ENCODE measurements at places on chromosomes 4 and X.

DNA sequence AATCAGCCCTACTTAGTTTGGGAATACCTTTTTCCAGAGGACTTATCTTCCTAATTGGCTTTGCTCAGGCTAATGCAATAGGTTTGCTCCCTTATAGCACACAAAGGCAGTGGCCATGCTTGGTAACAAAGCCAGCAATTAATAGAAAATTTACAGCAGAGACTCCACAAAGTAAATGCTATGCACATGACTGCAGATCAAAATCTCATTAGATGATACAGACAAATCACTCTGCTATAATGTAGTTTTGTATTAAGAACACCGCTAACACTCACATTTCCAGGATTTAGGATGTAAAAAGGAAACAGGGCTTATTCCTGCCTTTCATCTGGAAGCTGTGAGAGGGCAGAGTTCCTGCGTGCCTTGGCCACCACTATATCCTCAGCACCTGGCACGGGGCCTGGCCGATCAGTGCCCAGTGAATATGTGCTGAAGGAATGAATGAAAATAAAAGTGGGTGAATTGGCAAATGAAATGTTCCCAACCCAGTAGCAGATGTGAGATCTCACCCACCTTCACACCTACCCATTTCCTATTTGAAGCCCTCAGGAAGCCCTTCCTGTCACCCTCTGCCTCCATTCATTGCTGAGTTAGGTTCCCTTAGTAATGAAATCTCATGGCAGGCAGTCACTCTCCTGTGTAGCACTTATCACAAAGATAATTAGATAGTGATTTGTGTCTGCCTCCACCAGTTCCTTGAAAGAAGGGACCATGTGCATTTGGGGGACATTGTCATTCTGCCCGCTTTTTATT lies 5.1 kb downstream of the SEPTIN6 start:
- DNase-seq, result no peak

DNA sequence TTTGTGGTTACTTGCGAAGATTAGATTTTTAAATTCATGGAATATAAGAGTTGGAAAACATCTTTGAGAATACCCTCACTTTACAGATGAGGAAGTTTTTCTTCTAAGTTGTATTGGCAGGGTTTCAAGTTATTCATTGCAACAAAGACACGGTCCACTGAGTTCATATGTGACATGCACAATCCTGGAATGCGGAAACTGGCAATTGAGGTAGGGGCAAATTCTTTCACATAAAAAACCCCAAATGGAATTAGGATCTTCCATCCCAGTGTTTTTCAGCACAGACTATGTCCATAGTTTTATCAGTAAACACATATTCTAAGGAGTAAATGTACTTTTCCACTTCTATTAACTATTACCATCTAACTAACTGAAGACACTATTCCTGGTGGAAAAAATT lies 81.8 kb upstream of the NAP1L5 start:
- DNase-seq, result no peak

- no peak for DNase-seq
These were observed 305.7 kb downstream of the PDHA2 start for GRCh38 chr4:96145601-96146000.

- no peak for DNase-seq
These were observed 74.1 kb downstream of the EVC start for GRCh38 chr4:5784960-5785611.

- DNase-seq, result no peak
These were observed 46.7 kb downstream of the PTCHD1 start for GRCh38 chrX:23381099-23382087.

DNA sequence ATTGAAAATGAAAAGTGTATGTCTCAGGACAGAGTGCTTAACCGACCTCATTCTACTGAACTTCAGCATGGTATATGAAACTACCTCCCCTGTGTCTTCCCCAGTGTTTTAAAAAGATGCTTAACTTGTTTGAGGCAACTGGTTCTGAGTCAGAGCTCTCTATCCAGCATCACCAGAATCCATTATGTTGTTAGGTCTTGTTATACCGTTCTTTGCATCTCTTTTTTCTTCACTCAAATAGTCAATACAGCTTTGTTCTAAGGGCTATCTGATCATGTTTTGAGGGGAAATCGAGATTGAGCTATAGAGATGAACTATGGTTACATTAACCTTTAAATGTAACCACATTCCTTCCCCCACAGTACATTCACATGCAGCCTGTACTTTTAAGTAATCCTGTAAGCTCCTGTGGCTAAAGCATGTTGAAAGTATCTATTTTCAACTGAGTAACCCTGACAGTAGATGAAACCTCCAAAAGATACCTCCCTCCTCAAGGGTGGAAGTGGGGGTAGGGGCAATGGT lies 514.4 kb downstream of the RPA4 start:
- no peak for DNase-seq

GRCh38 chr4:36323816-36324419 lies 42.5 kb downstream of the DTHD1 start:
- no peak for DNase-seq

DNA sequence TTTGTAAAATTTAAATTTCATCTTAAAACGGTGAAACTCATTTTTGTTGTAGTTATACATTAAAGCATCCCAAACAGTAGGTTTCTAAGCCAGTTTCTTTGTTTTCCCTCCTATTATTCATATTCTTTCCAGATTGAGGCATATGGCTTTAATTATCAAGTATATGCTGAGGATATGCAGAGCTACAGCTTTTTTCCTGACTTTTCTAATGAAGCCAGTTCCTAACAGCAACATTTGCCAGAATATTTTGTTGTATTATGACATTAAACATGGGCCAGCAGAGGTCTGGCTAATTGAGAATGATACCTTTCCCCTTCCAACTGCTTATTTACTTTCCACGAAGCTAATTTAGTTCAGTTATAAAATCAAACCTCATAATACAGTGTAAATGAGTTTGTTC lies 75.3 kb downstream of the SLIT2 start:
- no peak for DNase-seq

DNA sequence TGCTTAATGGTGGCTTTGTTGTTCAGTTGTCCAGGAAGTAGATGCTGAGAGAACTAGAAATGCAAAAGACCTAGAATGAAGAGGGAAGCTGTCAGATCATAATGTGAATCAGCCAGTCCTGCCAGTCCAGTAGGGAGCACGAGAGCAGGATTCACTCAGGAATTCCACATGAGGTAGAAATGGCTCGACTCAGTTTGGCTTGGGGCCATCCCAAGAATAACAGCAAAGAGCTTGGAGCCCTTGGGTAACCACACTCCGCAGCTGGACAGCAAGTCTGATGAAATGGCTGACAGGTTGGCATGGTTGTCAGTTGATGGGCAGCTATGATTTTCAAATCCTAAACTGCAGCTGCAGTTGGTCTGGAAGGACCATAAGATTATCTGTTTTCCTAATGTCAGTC lies 44.5 kb upstream of the WDR1 start:
- no peak for DNase-seq

DNA sequence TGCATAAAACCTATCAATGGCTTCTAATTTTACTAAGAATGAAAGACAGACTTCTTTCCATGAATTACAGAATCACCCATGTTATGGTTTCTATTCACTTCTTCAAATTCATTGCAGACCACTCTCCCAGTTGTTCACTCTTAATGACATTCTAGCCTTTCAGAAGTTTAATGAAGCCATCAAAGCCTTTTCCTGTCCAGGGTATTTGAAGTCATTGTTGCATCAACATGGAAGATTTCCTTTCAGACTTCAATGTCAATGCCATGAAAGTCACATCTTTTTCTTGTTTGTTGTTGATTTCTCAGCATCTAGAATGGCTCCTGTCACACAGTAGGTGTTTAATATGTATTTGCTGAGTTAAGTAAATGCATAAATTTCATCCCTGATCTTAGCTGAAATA lies 48.1 kb upstream of the ARSJ start:
- DNase-seq, result no peak

DNA sequence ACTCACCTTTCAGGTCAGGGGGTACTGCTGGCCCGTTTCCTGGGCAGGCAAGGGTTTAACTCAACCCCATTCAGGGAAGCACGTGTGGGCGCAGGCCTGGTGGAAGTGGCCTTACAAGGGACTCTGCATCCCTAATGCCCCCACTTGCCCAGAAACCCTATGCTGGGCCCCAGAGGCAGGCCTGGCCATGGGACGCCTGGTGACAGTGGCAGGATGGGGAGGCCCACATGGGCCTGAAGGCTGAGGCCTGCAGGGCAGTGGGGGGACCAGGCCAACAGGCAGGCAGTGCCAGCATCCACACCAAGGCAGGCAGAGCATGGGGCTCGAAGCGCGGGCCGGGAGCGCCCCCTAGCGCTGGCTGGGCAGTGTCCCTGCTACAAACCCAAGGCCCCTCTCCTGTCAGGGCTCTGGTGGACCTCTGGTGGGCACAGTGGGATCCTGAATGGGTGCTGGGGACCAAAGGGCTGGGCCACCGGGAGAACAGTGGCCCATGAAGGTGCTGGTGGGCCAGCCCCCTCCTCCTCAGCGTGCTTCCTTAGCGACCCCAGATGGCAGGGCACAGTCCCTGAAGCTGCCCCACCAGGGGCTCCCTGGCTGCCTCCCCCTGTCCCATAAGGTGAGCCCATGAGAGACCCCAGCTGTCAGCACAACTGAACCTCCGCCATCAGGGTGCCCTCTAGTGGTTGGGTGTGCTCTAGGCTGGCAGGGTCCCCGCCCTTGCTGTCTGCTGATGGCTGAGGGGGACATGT lies 16.8 kb downstream of the FGFR3 start:
- DNase-seq, result peak; percentile 68

DNA sequence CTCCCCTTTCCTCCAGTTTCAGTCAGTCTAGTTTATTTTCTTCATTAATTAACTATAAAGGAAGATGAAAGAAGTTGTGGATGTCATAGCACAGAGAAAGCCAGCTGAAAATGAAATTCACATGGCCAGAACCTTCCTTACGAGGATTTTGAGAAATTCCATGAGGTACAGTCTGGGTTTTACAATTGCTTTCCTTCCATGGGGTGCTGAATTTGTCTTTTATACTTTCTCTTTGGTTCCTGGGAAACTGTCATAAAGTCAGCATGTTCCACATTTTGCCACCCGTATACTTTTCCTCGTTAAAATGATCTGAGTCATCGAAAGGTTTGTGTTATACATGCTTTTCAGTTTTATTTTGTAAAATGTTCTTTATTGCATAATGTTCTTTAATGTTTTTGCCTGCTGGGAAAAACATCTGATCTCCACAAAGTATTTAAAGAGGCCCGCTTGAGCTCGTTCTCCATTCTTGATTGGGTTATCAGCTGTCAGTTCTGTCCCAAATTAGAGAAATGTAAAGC lies 78.1 kb upstream of the CLDN34 start:
- DNase-seq, result no peak

DNA sequence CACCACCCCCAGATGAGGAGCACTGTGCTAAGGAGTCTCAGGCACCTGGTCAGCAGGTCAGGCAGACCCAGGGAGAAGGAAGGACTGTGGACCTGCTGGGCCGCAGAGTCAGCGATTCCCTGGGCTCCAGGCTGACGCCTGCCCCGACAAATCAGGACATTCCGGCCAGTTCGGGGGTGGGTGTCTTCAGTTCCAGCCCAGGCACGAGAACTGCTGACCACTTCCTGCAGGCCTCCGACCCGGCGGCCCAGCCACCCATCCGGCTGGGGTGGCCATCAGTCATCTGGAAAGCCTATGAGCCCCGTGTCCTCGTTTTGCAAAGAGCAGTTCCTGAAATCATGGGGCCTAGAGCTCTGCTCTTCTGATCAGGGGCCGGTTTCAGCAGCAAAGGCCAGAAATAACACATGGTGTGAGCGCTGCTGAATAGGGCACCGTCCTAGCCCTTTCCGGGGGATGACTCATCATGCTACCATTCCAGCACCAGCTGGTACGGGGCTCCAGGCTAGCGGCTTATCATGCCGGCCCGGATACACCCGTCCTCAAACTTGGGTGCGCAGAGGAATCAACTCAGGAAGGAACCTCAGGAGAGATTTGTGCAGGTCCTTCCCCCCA lies 7.8 kb upstream of the SH3TC1 start:
- no peak for DNase-seq

GRCh38 chr4:189176002-189176401 lies 764.7 kb upstream of the FRG1 start:
- no peak for DNase-seq

DNA sequence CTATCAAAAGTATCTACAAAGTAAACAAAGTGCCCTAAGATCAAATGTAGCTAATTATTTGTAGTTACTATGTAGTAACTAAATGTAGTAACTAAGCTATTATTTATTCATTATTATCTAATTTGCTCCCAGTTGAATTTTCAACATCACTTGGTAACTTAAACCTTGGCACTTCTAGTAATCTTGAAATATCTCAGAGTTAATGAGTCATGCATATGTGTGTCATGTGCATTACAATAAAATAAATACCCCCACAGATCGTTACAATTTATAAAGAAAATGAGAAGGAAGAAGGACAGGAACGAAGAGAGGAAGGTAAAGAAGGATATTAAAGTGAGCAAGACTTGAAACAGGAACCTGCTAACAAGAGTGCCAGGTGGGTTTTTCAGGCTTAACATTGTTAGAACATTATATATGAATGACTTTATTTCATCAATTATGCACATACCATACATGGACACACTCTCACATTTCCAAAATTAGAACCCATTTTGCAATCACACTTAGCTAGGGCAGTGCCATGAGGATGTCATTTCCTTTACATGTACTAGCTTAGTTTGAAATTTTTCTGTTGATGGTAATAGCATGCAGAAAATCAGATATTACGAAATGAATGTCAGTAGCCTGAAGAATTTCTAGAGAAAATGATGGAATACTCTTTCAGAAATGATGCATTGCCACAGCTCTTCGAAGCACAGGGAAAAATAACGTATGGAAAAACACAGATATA lies 1670.4 kb upstream of the AGA start:
- no peak for DNase-seq

DNA sequence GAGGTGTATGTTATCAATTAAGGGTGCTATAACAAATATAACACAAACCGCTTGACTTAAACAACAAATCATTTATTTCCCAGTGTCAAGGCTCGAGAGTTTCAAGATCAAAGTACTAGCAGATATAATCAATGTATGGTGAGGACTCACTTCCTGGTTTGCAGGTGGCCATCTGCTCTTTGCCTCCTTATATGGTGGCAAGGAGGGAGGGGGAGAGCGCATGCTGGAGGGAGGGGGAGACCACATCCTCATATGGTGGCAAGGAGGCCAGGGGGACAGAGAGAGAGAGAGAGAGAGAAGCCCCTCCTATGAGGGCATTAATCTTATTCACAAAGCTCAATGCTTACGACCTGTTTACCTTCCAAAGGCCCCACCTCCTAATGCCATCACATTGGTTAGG lies 372.3 kb upstream of the SPOCK3 start:
- no peak for DNase-seq

DNA sequence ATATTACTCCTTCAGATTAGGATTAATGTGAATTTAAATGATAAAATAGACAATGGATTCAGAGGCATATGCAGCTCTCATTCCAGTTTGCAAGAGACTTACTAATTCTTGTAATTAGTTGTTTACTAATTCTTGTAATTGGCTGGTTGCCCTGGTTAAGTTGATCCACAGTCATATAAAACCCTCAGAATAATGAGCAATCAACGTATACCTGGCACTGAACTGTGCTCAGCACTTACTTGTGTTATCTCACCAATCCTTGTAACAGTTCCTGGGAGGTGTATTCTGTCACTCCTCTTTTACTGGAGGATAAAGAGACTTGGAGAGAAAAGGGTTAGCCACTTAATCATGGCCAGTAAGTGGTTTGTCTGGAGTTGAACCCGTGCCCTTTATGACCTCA lies 10.5 kb downstream of the HERC5 start:
- DNase-seq, result no peak

GRCh38 chr4:153223930-153224329 lies 19.7 kb downstream of the TRIM2 start:
- DNase-seq, result no peak

Measured in stimulated activated CD4-positive, alpha-beta T cell treated with anti-CD3 and anti-CD28 coated beads, TNF-alpha, amount 100 ng/mL, for 48 hours (primary cell).